ENCODE measurements at places on chromosomes 11 and 22. TPM values are rescaled to one million over a fixed set of nuclear protein-coding genes. Genes with fewer than 3 reads are reported as not detected.

The YAP1 gene
- total RNA-seq: 111 TPM

- H3K27ac ChIP-seq: no peak overlapping the region
- no peaks in the 10 kb centered on the region for H3K27me3 ChIP-seq
- H3K4me1 ChIP-seq: peaks cover 15% of the 10 kb centered on the region
These were observed 62.9 kb downstream of the MYEOV start for GRCh38 chr11:69356703-69357457.

GRCh38 chr11:4626207-4627099 lies 10.8 kb upstream of the OR51D1 start:
- H3K27me3 ChIP-seq: peaks cover 10% of the 10 kb centered on the region
- no peaks in the 10 kb centered on the region for H3K4me1 ChIP-seq
- no peak overlapping the region for H3K4me3 ChIP-seq
- no peak overlapping the region for H3K27ac ChIP-seq
- no peaks in the 10 kb centered on the region for H3K36me3 ChIP-seq

- no peak overlapping the region for H3K4me3 ChIP-seq
- no peak overlapping the region for H3K27ac ChIP-seq
- no peaks in the 10 kb centered on the region for H3K4me1 ChIP-seq
- no peak for DNase-seq
- H3K27me3 ChIP-seq: no peaks in the 10 kb centered on the region
These were observed 6.7 kb downstream of the PHOX2A start for GRCh38 chr11:72237112-72237931.

The XNDC1N gene
- 19.3 TPM for total RNA-seq

The PANX2 gene
- total RNA-seq: 51.7 TPM

DNA sequence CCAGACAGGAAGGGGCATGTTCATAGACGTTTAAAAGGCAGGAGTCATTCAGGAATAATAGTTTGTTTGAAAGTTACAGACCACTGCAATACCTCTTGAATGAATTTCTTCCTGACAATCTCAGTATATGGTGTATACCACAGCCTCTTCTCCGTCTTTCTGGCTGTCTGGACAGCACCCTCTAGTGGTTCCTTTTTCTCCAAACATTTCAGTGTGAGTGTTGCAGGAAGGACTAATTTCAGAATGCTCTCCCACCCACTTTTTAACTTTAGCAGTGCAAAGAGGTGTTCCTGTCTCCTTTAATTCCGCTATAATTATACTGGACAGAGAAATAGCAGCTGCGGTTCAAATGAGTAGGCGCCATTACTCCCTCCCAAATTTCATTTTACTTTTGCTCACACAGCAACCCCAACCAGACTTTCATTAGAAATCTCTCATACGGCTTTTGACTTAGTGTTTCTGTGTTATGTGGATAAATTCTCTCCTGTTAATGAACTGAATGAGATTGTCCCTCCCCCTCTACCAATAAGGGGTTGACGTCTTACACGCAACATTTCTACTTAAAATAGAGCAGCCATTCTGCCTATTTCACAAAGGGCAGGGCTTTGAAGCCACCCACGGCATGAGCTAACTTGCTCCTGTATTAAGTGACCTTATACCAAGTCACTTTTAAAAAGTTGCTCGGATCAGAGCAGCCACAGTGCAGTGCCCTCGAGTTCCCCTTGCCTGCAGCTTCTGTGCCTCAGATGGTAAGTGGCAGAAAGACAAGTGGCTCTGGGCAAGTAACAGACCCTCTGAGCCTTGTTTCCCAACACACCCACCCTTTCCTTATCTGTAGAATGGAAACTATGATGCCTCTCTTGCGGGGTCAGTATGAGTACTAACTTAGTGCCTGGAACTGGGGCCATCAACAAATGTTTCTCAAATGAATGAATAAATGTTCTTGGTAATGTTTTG lies 368.6 kb downstream of the OPCML start:
- H3K36me3 ChIP-seq: no peaks in the 10 kb centered on the region
- H3K27ac ChIP-seq: no peak overlapping the region
- H3K4me3 ChIP-seq: no peak overlapping the region
- DNase-seq: peak; percentile 45

The DDI1 gene
- not detected for total RNA-seq

- no peak for DNase-seq
- no peak overlapping the region for H3K27ac ChIP-seq
- no peaks in the 10 kb centered on the region for H3K4me1 ChIP-seq
- no peaks in the 10 kb centered on the region for H3K27me3 ChIP-seq
- no peaks in the 10 kb centered on the region for H3K36me3 ChIP-seq
These were observed 123.4 kb upstream of the SERPIND1 start for GRCh38 chr22:20650294-20651207.

The TCN2 gene
- total RNA-seq: 12.9 TPM

GRCh38 chr22:35306350-35306967 lies 6.8 kb downstream of the TOM1 start:
- H3K27me3 ChIP-seq: no peaks in the 10 kb centered on the region
- H3K27ac ChIP-seq: no peak overlapping the region
- H3K4me3 ChIP-seq: no peak overlapping the region
- 0 out of 2 replicates have a peak, but pooled peaks cover 12% of the 10 kb centered on the region for H3K36me3 ChIP-seq
- no peak for DNase-seq

- peak overlapping the region; percentile 86 for H3K27ac ChIP-seq
- peak; percentile 78 for DNase-seq
- no peaks in the 10 kb centered on the region for H3K27me3 ChIP-seq
These were observed 13.6 kb downstream of the MAML2 start for GRCh38 chr11:96329419-96329818.

GRCh38 chr11:61357894-61358239 lies 3.8 kb downstream of the CYB561A3 start:
- no peak overlapping the region for H3K27ac ChIP-seq
- H3K27me3 ChIP-seq: no peaks in the 10 kb centered on the region
- H3K4me1 ChIP-seq: peaks cover 10% of the 10 kb centered on the region

DNA sequence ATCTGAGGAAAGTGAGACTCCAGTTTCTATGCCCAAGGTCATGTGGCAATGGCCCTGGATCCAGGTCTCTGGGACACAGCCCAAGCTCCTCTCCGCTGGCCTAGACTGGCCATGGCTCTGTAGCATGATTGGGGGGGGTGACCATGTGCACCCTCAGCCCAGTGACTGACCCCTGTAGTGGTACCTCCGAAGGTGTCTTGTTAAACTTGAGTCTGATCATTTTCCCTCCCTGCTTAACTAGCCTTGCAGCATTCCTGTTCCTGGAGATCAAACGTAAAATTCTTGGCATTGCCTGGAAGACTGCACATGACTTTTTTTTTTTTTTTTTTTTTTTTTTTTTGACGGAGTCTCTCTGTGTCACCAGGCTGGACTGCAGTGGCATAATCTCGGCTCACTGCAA lies 1116.0 kb downstream of the TBC1D22A start:
- no peak overlapping the region for H3K4me3 ChIP-seq
- DNase-seq: peak; percentile 95
- no peaks in the 10 kb centered on the region for H3K36me3 ChIP-seq
- no peak overlapping the region for H3K27ac ChIP-seq
- H3K4me1 ChIP-seq: peaks cover 39% of the 10 kb centered on the region
- no peaks in the 10 kb centered on the region for H3K27me3 ChIP-seq

DNA sequence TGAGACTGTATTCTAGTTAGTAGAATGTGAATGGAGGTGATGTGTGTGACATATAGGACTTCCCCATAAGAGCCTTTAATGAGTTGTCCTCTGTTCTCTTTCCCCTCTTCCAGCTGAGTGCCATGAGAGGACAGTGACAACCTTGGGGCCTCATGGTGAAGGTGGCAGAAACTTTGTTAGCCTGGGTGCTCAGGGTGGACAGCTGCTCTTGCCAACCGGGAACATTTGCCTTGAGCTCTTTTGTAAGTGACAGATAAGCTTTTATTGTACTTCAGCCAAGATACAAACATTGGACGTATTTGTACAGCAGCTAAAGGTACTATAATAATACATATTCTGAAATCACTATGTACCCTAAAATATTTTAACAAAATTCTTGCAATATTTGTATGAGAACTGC lies 33.0 kb upstream of the PLET1 start:
- peaks cover 27% of the 10 kb centered on the region for H3K4me1 ChIP-seq
- H3K36me3 ChIP-seq: no peaks in the 10 kb centered on the region
- no peaks in the 10 kb centered on the region for H3K27me3 ChIP-seq
- H3K27ac ChIP-seq: peak overlapping the region; percentile 61
- DNase-seq: no peak

DNA sequence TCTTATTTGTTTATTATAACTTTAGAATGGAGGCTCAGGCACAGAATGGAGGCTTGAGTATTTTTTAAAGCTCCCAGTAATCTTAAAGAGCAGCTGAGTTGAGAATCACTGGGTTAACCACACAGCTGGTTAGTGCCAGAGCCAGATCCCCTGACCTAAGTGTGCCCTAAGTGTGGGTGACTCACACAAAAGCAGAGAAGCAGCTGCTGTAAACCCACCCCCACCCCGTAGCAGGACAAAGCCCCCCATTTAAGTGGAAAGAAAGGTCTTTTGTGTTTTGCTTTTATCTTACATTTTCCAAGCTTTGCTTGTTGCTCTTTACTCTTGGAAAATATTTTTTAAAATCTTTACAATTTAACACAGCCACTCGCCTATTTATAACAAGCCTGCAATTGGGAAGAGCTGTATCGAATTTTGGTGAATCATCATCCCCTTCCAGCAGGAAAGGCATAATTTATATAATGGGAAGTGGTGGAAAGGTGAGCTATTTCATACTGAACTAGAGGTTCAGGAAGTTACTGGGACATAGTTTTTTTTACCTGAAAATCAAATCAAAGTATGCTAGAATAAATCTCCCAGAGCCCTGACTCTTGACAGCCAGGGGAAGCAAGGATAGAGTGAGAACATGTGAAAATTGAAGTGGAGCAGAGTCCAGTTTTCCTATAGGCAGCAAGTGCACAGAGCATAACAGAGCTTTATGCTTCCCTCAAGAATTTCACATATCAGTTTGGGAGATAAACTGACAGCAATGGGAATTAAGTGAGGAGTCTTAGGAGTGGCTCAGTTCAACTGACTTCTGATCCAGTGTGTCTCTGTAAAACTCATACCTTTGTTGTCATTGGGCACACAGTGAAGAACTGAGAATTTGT lies 405.7 kb downstream of the AASDHPPT start:
- no peaks in the 10 kb centered on the region for H3K27me3 ChIP-seq
- H3K36me3 ChIP-seq: no peaks in the 10 kb centered on the region
- H3K4me1 ChIP-seq: peaks cover 44% of the 10 kb centered on the region
- DNase-seq: peak; percentile 91
- H3K4me3 ChIP-seq: peak overlapping the region; percentile 50

- no peaks in the 10 kb centered on the region for H3K27me3 ChIP-seq
- H3K36me3 ChIP-seq: no peaks in the 10 kb centered on the region
- no peak overlapping the region for H3K27ac ChIP-seq
These were observed 412.7 kb downstream of the SOX6 start for GRCh38 chr11:15943418-15944197.

The MOV10L1 gene
- total RNA-seq: not detected

- H3K27ac ChIP-seq: no peak overlapping the region
- H3K27me3 ChIP-seq: no peaks in the 10 kb centered on the region
- H3K4me3 ChIP-seq: no peak overlapping the region
- DNase-seq: no peak
These were observed 26.0 kb upstream of the CBX7 start for GRCh38 chr22:39178206-39179111.

GRCh38 chr11:4048340-4048739 lies 46.3 kb upstream of the RRM1 start:
- H3K36me3 ChIP-seq: no peaks in the 10 kb centered on the region
- no peak overlapping the region for H3K27ac ChIP-seq
- H3K4me1 ChIP-seq: no peaks in the 10 kb centered on the region
- DNase-seq: no peak
- H3K4me3 ChIP-seq: no peak overlapping the region
- no peaks in the 10 kb centered on the region for H3K27me3 ChIP-seq

DNA sequence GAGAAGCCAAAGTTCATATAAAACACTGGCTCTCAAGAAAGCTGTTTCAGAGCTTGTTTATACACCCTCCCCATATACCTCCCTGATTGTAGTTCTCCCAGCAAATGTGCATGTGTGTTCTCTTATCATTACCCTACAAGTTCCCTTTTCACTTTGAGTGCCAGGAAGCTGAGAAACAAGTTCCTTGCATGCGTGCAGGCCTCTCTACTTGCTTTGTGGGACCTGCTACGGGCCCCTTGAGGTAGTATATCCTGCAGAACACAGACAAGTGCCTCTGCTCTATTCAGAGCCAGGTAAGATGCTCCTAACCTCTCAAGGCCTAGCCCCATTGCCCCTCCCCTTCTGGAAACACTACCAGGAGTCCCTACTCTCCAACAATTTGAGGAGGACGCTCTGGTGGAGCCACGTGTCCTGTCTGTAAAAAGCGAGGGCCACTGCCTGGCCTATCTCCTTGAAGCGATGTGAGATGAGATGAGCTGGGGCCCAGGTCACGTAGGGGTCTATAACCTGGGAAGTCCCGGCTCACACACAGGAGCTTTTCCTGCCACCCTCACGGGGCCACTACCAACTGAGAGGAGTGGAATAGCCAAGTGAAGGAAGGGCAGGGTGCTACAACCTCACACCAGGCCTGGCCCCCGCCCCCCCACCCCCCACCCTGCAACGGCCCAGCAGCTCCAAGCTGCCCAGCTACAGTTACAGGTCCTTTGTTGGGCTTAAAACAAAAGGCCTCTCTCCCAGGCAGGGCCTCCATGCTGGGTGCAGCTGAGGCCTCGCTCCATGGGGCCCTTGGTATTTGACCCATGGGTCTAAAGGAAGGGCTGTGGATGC lies 2.6 kb upstream of the ATP5MGL start:
- no peak overlapping the region for H3K4me3 ChIP-seq
- H3K27ac ChIP-seq: no peak overlapping the region
- peaks cover 6% of the 10 kb centered on the region for H3K4me1 ChIP-seq
- no peaks in the 10 kb centered on the region for H3K27me3 ChIP-seq

The KRTAP5-2 gene
- not detected for total RNA-seq

DNA sequence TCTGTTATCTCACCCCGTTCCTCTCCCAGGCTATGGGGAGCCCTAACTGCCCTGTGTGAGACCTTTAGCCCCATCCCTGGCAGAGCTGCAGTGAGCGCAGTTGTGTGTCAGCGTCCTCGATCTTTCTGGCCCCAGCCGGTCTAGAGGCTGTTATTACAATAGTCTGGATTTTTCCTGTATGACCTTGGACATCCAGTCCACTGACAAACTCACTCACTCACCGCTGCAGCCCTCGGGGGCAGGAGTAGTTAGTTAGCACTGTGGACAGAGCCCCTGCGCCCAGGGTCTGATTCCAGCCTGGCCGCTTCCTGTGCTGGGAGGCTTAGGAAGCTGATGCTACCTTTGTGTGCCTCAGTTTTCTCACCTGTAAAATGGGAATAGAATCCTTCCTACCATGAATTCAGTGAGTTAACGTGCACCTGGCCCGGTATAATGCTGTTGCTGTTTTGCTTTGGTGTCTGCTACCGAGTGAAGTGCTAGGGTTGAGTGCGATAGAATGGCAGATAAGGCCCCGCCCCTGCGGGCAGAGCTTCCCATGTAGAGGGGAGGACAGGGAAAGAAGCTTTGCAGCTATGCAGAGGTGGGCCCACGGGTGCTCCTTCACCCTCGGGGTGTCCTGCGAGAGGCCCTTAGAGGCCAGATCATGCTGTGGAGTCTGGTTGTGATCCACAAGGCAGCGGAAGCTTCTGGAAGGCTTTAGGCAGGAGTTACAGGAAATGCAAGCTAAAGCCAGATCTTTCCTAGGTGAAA lies 3.0 kb downstream of the LRP5 start:
- no peaks in the 10 kb centered on the region for H3K36me3 ChIP-seq
- H3K4me3 ChIP-seq: peak overlapping the region; percentile 89
- peak overlapping the region; percentile 75 for H3K27ac ChIP-seq
- H3K4me1 ChIP-seq: peaks cover 39% of the 10 kb centered on the region
- DNase-seq: peak; percentile 59

- peaks cover 57% of the 10 kb centered on the region for H3K4me1 ChIP-seq
- H3K36me3 ChIP-seq: no peaks in the 10 kb centered on the region
- H3K4me3 ChIP-seq: no peak overlapping the region
These were observed 3.5 kb downstream of the SIK3 start for GRCh38 chr11:117094776-117095175.

The SEC14L2 gene
- 60.8 TPM for total RNA-seq

Measured in PC-9 (cell line).